Kidney capillary endothelial cell (primary cell): ENCODE measurements at places on chromosomes 12 and 14.

DNA sequence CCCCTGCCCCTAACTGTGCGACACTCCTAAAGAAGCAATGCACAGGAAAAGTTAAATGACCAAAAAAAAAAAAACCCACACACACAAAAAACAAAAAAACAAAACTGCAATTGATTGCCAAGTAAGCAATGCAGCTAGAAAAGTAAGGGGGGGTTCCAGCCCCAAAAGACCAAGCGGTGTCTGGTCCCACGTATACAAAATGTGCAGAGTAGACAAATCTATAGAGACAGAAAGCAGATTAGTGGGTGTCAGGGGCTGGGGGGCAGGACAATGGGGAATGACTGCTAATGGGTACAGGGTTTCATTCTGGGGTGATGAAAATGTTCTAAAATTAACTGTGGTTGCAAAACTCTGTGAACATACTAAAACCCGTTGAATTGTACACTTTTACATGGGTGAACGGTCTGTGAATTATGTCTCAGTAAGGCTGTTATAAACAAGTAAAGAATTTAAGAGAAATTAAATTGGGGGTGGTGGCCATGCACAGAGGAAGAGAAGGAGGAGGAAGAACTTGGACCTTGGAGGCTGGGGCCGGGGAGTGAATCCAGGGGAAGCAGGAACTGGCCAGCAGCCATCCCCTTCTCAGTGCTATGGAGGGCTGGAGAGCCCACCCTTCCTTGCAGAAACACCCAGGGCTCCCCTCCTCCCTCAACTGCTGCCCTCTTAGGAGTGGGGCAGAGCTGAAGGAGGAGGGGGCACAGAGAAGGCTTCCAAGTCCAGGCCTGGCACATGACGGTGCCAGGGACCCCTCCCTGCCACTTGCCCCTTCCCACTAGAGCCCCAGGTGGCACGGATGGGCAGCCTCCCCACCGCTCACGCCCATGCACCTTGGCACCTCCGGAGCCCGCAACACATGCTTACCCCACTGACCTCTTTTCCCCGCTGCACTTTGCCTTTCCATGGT is 45.4 kb downstream of the KDM2B start:
- no peak for DNase-seq

DNA sequence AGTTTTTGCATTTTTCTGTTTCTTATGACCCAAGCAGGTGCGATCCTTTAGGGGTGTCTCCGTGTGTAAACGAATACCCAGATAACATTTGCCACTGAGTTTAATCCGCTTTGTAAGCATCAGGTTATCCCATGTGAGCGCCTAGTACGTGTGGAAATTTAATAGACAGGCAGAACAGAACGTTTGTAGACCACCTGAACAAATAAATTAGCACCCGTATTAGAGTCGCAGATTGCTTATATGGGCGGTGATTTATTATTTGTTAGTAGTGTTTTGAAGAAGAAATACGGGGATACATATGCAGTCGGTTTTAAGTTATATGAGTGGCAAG is 325 bp downstream of the C12orf60 start:
- no peak for DNase-seq

- DNase-seq = no peak
Observed at GRCh38 chr12:58034311-58034710, 92.9 kb downstream of the ATP23 start.

DNA sequence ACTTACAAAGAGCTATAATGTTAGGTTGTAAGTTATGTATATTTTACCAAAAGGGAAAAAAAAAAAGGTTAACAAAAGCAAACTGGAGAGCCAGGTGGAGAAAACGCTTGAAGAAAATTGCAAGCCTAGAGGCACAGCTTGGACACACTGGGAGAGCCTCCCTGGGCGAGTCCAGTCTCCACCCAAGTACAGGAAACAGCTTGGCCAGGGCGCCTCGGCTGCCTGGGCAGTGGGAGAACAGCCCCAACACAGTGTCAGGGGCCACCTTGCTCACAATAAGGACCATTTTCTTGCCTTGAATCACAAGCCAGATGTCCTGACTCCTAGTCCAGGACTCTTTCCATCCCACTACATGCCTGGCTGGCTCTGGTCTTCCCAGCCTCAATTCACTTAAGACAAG is 33.3 kb downstream of the TTC7B start:
- no peak for DNase-seq

- DNase-seq = peak; percentile 69
Observed at GRCh38 chr12:64900540-64900939, 76.1 kb downstream of the TBC1D30 start.

DNA sequence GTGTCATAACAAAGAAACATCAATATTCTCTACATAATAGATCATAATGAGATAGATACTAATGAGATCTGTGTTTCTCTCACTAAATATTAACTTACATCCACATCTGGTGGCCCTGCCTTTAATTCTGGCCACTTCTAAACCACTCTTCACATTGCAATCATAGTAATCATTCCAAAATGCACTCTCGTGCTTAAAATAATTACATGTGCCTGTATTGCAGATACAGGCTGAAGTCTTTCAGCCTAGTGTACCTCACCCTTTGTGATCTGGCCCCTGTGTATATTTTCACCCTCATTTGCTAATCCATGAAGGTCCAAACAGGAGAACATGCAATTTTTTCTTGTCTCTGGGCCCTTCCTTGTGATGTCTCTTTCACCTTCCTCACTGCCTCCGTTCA is 108.0 kb downstream of the LIN7A start:
- no peak for DNase-seq

DNA sequence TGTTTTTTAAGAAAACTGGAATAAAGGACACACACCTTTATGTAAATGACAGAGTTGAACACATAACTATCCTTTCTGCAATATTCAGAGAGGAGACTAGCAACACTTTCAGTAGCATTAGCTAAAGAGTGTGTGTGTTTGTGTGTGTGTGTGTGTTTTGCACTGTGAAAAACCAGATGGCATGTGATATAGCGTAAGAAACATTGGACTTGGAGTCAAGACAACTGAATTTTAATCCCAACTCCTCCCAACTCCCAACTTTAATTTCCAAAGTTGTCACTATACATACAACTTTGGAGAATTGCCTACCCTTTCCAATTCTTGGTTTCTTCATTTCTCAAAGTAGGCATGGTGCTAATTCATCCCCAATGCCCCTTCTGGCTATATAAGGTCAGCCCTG is 347.8 kb downstream of the KCNH5 start:
- DNase-seq = no peak

- no peak for DNase-seq
Observed at GRCh38 chr12:124464830-124465229, 102.6 kb downstream of the NCOR2 start.

DNA sequence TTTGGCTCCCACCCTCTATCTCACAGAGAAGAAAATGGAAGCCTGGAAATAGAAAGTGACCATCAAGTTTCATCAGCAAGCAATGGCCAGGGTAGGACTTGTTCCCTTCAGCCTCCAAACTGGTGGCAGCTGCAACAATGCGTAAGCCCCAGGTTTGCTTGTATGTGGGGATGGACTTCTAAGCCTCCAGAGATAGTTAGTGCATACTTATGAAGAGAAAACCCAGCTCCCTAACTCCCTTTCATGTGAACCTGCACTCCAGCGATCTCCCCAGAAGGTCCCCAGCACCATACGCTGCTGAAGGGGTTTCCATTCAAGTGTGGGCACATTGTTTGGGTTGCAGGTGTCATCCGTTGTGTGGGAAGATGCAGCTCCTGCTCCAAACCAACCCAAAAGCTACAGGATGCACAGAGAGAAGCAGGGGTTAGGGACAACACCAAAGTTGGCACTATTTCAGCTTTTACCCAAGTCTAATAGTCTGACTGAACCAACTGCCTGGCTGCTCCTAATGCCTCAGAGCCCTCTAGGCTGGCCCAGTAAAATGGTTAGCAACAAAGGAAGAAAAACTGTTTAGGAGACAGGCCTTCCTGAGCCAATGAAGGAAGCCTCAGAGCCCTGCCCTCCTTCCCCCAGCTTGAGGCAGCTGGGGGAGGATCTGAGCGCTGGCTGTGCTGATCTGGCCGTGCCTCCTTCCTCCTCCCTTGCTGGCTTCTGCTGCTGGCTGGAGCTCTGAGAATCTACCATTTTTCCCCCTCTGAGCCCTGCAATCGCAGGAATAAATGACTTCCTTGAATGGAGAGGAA is 12.3 kb downstream of the ZFP36L1 start:
- DNase-seq = peak; percentile 40

DNA sequence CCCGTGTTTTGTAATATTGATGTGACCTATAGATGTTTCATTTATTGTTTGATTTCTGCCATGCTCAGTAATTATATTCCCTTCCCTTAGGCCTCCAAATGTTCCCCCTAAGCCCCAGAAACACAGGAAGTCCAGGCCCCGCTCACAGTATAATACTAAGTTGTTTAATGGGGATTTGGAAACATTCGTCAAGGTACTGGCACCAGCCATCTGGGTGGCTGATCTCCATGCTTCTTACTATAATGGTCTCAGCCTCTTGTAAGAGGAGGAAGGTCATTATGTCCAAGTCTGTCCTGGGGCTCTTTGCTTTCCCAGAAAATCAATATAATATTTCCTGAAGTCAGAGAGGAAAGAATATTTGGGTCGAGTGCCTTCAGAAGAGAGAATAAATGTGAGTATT is 130.9 kb downstream of the KICS2 start:
- no peak for DNase-seq

DNA sequence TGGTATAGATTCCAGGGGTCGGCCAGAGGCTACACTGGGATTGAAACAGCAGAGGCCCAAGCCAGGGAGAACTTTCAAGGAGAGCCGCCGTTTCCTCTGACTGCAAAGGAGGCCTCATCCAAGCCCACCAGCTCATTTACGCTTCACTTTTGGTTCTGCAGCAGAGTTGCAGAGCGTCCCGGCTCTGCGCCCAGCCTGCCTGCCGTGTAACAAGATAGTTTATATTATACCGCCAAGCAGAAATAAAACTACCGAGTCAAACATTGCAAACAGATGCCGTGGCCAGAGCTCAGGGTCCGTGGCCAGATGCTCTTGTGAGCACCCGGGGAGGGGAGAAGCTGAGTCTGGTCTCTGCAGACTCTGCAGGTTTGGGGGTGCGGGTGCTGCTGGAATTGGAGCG is 60.7 kb upstream of the TBX3 start:
- DNase-seq = no peak

GRCh38 chr12:7175493-7175892 is 14.0 kb upstream of the PEX5 start:
- no peak for DNase-seq

- DNase-seq = no peak
Observed at GRCh38 chr12:75721796-75722195, 210.4 kb upstream of the KRR1 start.

DNA sequence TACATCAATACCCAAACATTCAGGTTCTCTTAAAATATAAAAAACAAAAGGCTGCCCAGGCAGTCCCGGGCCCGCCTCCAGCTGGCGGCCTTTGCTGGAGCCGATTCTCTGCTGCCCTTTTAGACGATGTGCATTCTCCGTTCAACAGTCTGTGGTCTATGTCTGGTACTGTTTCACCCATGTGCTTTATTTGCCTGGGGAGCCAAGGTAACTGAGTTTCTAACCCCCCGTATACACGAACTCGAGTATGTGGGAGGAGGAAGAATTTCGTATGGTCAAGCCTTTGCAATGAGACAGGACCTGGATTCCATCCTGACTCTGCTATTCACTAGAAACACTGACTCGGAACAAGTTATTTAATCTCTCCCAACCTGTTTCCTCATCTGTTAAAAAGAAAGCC is 54.1 kb upstream of the GPR68 start:
- DNase-seq = no peak

- DNase-seq = no peak
Observed at GRCh38 chr12:50507930-50508329, 3.1 kb downstream of the DIP2B start.
